Fibroblast of skin of left biceps (primary cell): ENCODE measurements at places on chromosomes 12 and 14.

GRCh38 chr14:38039496-38039895, 168.2 kb upstream of the SSTR1 start:
- DNase-seq = no peak

- DNase-seq = no peak
Measured at GRCh38 chr12:95699579-95699978, 91.0 kb downstream of the NTN4 start.

- no peak for DNase-seq
Measured at GRCh38 chr12:73225371-73225937, 953.3 kb downstream of the TRHDE start.

DNA sequence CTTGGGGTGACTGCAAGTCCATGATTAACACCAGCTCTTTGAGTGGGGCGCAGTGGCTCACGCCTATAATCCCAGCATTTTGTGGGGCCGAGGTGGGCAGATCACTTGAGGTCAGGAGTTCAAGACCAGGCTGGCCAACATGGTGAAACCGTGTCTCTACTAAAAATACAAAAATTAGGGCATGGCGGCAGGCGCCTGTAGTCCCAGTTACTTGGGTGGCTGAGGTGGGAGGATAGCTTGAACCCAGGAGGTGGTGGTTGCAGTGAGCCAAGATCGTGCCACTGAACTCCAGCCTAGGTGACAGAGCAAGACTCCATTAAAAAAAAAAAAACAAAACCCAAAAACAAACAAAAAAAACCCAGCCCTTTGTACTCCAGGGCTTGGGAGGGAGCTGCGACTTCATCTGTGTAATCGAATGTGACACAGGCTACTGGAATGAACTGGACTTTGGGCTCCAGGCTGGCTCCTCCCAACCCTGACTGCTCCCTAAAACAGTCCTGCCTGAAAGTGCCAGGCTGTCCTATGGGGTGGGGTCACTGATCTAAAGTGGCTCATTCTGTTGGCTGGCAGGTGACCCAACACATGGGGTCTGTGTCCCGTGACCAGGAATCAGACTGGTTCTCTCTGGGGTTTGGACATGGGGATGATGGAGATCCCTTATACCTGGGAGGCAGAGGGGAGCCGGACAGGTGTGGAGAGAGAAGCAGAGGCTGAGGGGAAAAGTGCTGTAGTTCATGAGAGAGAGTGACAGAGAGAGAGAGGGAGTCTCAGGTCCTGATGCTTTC, 9.3 kb upstream of the C12orf43 start:
- DNase-seq = no peak

GRCh38 chr12:111322336-111323250, 46.3 kb downstream of the PHETA1 start:
- no peak for DNase-seq

- DNase-seq = no peak
Measured at GRCh38 chr14:104450811-104451401, 128.7 kb upstream of the C14orf180 start.

- no peak for DNase-seq
Measured at GRCh38 chr14:92965281-92965680, 42.3 kb downstream of the CHGA start.

DNA sequence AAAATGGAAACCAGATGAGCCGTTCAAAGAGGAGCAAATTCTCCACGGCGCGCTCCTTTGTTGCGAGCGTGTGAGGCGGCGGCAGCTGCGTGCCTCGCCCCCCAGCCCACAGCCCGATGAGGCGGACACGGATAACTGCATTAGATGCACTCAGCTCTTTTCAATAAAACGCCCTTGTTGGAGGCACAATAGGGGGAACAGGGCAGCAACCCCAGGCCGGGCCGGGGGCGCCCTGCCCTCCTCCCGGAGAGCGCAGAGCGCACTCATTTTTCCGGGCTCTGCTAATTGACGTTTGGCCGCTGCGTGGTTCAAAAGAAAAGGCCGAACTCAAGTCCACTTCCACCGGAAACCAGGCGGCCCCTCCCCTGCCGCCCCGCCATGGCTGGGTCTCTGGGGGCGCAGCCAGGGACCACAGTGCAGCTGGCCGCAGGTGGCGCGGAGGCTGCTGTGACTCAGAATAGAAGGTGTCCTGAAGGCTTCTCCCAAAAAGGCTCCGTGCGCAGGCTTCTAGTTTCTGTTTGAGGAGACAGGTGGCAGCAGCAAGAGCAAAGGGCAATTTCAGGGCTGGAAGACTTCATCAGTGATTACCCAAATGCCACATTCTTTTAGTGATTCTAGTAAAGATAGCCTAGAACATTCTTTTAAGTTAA, 29.0 kb upstream of the SMOC1 start:
- no peak for DNase-seq

DNA sequence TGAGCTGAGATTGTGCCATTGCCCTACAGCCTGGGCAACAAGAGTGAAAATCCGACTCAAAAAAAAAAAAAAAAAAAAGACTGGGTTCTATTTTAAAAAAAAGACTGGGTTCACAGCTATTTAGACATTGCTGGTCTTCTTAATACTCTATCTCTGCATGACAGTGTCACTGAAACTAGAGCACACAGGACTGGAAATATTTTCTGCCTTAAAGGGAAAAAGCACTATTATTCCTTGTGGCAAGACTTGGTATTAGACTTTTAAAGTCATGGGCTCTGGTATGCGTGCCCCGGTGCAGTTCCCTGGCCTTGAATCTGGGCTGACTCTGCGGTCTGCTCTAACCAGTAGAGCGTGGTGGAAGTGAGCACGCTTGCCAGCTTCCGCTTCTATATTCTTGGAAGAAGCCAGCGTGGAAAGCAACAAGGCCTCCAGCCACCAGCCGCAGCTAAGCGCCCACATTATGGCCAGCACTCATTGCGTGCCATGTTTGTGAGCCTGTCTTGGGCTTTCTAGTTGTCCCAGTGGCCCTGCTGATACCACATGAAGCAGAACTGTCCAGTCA, 31.3 kb downstream of the PRKAB1 start:
- DNase-seq = no peak

GRCh38 chr12:32080435-32080834, 26.2 kb upstream of the BICD1 start:
- DNase-seq = no peak

DNA sequence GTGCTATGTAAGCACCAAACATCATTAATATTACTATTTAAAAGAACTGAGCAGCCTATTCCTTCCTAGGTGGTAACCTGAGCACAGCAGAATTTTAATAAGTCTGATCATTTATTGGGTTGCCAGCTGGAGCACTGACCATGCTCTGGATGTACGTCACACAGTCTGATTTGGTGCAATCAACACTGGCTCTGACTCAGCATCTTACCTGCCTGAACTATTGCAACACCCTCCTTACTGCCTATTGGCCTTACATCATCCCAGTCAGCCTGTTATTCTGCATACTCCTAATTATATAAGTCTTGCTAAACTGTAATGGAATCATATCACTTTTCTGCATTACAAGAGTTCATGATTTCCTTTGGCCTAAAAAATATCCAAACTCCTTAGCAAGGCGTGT, 149.7 kb downstream of the PTPRO start:
- no peak for DNase-seq

DNA sequence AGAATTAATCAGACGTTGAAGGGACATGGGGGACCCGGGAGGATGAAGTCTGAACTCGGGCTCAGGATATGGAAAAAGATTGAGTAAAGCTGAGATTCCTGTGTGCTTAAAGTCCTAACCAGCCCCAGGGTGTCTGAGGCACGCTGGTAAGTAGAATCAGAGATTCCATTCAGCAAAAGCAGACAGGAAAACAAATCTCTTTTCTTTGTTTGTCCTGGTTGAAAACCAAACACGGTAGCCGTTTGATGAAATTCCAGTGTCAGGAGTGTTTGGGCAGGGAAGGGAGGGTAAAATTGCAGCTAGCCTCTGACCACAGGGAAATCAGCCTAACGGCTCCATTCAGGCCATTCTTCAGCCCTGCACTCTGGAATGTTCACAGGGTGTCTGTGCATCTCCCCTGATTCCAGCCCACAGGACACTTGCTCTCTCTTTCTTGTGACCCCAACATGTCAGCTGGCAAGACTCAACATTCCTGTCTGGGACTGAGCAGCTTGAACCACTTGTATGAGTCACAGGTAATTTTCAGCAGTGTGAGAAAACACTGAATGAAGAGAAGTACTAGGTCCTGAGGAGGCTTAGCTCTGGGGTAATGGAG, 31.0 kb downstream of the NINJ2 start:
- DNase-seq = peak; percentile 38

GRCh38 chr12:56601503-56601902, 28.6 kb downstream of the BAZ2A start:
- DNase-seq = no peak

GRCh38 chr14:31746326-31746725, 185.1 kb downstream of the NUBPL start:
- DNase-seq = no peak

DNA sequence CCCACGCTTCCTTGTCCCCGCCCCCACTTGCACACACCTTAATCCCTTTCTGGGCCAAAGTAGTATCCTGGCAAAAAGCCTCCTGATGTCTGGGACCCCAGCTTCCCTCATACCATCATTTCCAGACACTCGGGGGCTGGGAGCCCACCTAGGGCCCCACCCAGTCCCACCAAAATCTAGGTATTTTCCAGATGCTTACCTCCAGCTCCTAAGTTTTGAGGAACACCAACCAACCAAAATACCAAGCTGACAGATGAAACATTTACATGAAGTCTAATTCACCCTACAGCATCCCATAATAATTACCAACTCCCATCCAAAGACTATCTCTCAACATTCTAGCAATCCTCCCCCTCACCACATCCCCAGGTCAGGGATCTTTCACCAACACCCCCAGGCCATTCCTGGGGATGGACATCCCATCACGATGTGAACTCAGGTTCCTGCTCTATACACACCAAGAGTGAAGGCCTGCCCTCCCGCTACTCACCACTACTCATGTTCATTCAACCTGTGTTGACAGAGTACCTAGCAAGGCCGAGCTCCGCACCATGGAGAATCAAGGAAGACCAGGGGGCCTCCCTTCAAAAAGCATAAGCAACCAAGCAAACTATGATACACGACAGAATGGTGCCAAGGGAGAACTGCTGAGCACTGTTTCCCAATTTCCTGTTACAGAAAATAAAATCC, 1.6 kb upstream of the CHD4 start:
- no peak for DNase-seq

DNA sequence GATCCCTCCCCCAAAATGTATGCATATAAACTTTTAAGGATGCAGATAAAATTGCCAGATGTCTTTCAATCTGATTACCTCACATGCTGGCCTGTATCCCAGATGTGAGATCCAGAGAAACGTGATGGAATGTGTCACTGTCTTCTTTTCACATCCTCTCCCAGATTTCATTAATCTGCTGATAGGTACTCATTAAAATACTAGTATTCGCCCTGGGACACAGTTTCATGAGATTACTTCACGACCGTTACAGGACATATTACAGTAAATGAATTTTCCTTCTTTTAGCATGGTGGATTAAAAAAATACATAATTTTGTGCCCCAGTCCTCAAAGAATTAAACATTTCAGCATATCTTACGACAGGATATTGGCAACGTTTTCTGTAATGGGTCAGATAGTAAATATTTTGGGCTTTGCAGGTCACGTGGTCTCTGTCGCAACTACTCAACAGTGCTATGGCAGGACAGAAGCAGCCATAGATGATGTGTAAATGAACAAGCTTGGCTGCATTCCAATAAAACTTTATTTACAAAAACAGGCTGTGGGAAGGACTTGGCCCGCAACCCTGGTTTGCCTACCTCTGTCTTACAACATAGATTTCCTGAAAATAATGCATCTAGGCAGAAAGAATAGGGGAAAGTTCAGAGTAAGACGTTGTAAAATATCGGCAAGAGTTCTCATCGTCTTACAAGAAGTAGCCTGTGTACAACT, 156.0 kb upstream of the DIO3 start:
- peak; percentile 49 for DNase-seq

GRCh38 chr12:81261508-81262207, 183.8 kb downstream of the ACSS3 start:
- DNase-seq = no peak

GRCh38 chr12:99133401-99133800, 488.3 kb downstream of the APAF1 start:
- DNase-seq = no peak

GRCh38 chr12:132765361-132765760, 3.7 kb upstream of the ANKLE2 start:
- DNase-seq = no peak

- DNase-seq = no peak
Measured at GRCh38 chr12:127570387-127570786, 696.6 kb upstream of the TMEM132C start.

DNA sequence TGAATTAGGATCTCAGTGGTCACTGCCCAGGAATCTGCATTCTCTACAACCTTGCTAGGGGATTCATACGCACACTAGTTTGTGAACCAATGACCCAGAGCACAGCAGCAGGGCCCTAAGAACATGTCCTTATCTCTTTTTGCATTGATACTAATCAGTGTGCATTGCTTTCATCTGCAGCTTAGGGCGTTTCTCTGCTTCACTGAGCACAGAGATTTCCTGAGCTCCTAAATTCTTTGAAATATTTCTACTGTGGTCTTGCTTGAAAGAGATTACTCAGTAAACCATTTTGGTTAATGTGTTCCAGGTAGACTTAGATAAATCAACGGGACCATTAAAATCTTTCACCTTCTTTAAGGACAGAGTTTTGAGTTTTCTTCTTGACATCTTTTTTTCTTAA, 351.3 kb upstream of the KITLG start:
- no peak for DNase-seq

DNA sequence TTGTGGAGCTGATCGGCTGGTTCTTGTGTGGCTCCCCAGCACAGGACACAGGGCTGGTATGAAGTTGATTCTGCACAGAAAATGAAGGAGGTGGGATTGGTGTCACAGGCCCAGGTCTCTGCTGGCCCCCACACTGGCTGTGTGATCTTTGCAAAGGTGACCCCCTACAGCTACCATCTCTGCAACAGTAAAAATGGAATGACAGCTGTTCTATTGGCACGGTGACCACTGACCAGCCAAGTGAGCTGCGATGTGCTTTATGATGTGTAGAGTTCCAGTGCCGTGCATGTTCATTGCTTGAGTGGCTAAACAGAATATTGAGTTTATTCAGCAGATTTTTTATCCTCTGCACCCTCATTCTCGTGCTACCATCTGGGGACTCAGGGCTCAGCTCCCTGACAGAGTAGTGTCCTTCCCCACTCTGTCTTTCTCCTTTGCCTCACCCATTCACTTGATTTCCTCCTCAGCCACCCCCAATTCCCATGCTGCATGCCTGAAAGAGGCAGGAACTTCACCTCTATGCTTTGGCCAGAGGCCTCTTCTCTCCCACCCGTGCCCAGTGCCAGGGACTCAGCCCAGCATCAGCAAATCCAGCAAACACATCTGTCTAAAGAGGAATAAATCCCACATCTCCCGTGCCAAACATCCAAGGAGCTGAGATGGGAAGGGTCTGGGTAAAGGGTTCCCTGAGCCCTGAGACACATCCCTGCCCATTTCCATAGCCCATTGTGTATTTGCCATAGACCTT, 21.2 kb downstream of the C14orf132 start:
- no peak for DNase-seq
